Midbrain (tissue), 1 donor: ENCODE measurements at places on chromosomes 6 and 20.

- peak; percentile 53 for DNase-seq
These were observed 14.6 kb upstream of the TP53TG5 start for GRCh38 chr20:45392733-45393132.

- DNase-seq: no peak
These were observed 61.9 kb downstream of the ZHX3 start for GRCh38 chr20:41255655-41256054.

GRCh38 chr6:145809211-145809610, 5.4 kb downstream of the FBXO30 start:
- DNase-seq: no peak

DNA sequence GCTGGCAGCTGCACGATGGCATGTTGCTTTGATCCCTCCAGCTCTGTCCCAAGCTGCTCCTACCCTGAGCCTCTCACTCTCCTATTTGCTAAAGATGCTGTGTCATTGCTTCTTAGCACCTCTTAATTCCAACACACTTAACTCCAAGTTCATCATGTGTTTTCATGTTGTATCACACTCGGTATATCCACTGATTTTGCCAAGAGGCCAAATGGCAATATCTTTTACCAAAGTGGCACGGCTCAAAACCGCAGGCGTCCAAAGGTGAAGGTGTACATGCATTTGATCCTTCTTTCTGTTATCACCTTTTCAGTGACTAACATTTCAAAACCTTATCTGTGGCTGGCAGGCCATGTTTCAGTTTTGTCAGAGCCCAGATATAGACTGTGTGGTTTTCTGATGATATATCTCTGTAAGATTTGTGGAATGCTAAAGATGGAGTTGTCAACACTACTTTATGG, 217.0 kb downstream of the TBX18 start:
- no peak for DNase-seq

DNA sequence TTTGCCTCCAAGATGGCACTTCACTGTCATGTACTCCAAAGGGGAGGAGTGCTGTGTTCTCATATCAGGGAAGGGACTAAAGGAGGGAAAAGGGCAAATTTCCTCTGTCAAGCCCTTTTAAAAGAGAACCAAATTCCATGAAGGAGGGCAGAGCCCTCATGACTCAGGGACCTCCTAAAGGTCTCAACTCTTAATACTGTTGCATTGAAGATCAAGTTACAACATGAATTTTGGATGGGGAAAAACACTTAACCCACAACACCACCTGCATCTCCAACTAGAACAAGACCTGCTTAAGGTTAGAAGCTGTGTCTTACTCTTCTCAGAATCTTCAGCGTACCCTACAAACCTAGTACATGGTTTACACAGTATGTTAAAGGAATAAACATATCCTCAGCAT, 23.7 kb upstream of the FBXO30 start:
- DNase-seq: no peak

- no peak for DNase-seq
These were observed 24.1 kb downstream of the HLA-DRB1 start for GRCh38 chr6:32565511-32565910.

GRCh38 chr6:165925474-165926156, 242.0 kb downstream of the TBXT start:
- no peak for DNase-seq

GRCh38 chr20:10113746-10114145, 79.0 kb downstream of the ANKEF1 start:
- DNase-seq: no peak

DNA sequence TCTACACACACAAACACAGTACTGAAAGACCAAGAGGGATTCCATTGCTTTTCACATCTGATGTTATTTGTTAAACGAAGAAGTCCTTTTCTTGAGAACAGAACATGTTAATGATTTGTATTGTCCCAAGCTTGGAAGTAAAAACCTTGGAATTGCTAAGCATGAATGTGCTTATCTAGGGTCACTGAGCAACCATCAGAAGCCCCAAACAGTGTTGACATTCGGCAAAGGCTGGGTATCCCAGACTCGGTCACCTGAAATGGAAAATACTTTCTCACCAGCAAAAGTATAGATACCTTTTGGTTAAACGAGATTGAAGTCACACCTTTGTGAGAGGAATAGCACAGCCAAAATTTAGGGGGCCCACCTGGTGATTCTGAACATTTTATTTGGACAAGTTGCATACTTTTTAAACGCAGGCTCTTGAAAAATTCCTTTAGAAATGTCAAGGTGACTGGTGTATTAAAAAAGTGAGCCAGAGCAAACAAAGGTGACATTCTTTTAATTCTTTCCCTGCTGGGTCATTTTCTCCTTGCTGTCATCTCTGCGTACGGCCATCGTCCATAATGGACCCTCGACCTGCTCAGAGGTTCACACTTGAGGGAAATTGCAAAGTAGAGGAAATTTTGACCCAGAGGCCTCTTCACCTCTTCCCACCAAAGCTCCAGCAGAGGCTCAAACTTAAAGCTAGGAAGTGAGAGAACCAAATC, 95.8 kb upstream of the FOXA2 start:
- no peak for DNase-seq

DNA sequence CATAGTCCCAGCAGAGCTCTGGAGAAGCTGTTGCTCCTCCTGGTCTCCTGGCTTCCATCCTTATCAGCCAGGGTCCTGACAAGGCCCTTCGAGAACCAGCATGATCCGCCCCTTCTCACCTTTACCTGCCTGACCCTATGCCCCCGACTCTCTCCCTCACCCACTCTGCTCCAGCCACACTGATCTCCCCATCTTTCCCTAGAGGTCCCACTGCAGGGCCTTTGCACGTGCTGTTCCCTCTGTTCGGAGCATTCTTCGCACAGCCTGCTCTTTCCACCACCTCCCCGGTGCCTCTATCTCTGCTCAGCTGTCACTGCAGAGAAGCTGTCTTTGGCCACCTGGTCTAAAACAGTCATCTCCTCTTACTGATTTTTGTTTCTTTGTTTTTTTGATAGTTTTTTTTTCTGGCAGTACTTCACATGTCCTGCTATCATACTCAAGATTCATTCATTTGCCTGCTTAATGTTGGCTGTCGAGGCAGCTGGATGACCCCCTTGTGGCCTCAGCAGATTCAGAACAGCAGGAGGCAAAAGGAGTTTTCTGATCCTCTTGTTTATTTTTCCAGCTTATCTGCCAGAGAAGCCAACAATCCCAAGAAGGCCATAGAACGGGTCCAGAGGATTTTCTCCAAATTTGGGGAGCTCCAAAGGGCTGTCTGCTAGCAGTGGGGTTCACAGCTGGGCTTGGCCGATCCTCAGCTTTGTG, 1.6 kb upstream of the PTGIS start:
- DNase-seq: no peak

GRCh38 chr6:39696986-39697788, 28.0 kb downstream of the KIF6 start:
- DNase-seq: no peak

DNA sequence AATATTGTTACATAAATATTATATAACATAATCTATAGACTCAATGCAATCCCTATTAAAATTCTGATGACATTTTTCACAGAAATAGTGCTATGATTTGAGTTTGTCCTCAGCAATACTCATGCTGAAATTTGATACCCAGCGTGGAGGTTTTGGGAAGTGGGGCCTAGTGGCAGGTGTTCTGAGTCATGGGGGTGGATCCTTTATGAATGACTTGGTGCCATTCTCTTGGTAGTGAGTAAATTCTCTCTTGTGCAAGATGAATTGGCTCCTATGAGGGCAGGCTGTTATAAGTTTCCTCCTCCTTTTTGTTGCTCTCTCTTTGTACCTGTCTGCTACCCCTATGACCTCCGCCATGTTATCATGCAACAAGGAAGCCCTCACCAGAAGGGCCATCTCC, 65.8 kb downstream of the SHPRH start:
- no peak for DNase-seq

DNA sequence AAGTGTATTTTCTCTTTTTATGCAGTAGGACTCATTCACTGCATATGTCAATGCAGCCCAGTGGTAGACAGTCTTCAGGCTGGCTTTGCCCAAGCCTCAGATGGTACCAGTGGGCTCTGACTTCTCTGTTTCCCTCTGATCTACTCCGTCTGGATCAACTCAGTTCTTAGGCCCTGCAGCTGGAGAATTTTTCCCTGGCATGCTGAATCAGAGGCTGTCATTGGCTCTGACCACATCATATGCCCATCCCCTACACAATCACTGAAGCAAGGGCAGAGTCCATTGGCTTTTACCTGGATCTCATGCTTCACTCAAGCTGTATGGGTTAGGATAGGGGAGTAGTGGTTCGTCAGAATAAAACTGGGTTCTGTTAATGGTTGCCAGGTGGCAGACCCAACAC, 57.8 kb downstream of the KIZ start:
- no peak for DNase-seq

DNA sequence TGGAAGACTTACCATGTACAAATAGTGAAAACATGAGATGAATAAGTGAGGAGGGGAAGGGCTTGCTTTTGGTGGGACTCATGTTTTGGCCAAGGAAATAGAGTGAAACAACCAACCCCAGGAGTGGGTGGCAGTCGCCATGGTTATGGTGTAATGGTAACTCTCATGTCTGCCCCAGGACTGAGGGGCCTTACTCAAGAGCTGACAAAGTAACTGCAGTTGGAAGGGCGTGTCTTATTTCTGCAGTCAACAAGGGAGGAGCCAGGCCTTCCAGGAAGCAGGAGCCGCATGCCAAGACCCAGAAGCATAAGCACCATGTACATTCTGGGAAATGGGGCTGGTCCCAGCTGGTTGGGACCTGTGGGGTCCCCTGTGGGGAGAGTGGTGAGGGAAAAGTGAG, 108.5 kb downstream of the UNC5CL start:
- DNase-seq: no peak

- DNase-seq: peak; percentile 55
These were observed 170.6 kb upstream of the AGPAT4 start for GRCh38 chr6:161444464-161444863.

DNA sequence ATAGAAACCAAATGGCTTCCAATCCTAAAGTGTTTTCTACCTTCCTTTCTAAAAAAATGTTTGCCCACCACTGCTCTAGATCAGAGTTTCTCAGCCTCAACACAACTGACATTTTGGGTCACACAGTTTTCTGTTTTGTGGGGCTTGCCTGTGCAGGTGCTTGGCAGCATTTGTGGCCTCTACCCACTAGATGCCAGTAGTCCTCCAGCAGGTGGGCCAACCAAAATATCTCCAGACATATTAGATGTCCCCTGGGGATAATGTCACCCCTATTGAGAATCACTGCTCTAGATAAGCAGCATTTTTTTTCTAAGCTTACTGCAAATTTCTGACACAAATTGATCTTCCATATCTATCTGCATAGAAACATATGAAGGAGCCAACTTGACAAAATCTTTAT, 26.3 kb upstream of the EPM2A start:
- DNase-seq: no peak

DNA sequence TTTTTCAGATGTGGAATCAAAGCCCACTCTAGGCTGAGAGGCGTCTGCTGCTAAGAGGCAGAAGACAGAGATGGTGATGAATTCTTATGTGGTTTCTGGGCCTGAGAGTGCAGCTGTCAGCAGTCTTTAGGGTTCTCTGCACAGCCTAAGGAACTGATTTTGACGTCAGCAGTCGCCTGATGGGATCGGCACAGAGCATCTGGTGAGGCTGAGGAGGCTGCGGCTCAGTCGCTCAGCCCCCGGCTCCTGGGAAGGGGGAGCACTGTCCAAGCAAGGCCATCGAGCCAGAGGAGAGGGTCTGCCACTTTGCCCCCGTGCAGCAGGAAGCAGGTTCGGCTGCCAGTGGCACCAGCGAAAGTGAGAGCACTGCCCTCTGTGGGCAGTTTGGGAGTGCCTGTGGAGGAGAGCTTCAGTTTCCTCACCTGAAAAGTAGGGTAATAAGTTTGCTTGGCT, 92.5 kb downstream of the TCP11 start:
- DNase-seq: peak; percentile 82

GRCh38 chr6:79750806-79751205, 119.7 kb downstream of the SH3BGRL2 start:
- DNase-seq: no peak

DNA sequence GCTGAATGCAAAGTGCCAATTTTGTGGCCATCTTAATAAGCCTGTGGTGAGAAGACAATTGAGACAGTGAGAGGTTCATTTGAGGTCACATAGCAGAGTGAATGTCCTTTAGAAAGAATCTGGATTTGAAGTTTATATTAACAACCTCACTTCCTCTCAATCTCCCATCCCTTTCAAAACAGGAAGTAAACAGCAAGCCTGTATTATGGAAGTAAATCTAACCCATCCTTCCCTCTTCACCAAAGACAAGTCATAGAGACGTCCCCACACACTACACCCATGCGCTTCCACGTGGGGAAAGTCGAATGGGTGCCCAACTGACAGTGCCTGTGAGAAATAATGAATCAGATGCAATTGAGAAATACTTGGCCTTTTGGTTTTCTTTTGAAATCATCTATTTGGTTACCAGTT, 28.8 kb upstream of the CCND3 start:
- no peak for DNase-seq

- no peak for DNase-seq
These were observed 479.4 kb upstream of the JARID2 start for GRCh38 chr6:14766391-14766994.

DNA sequence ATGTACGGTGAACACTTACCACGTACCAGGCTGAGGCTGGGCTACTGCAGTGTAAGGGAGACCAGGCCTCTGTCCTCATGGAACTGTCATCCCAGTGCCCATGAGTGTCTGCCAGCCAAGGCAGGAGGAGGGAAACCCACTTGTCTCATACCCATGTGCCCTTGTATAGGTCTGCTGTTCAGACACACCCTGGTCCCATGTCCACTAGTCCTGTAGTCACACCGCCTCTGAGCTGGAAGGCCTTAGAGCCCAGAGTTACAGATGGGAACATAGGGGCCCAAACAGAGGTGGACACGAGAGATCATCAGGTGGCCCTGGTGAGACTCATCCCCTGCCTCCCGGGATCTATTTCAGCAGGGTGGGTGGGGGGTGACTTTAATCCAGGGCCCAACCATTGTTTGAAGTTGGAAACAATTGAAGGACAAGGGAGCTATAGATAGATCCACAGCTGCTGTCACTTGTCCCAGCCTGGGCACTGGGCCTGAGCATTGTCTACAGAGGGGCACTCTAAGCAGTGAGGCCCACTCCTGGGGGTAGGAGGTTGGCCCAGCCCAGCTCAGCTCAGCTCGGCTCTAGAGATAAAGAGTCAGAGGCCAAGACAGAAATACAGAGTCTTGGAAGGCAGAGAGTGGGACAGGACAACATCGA, 14.6 kb downstream of the MYH7B start:
- peak; percentile 78 for DNase-seq

DNA sequence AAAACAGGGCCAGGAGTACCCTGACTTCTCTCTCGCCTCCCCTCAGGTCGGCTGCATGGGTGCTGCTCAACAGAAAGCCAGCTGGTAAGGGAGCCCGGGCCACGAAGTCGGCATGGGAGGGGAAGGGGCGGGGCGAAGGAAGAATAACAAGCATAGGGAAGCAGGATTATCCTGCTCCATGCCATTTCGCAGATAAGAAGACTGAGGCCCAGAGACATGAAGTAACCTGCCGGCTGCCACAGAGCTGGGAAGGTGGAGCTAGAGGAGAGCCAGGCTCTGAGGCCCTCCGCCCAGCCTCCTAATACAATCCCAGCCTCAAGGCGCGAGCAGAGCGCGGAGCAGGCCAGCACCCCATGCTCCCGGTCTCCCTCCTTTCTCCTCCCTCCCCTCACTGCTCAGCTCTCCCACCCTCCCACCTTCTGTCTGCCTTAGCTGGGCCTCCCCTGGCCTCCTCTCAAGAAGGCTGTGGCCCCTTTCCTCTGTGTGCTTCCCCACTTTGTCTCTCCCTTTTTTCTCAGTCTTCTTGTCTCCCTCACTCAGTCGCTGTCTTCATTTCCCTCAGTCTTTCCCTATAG, 13.2 kb upstream of the HMGA1 start:
- DNase-seq: no peak

- DNase-seq: no peak
These were observed 51.5 kb downstream of the STK4 start for GRCh38 chr20:45017857-45018256.

GRCh38 chr6:35149891-35150566, 8.9 kb upstream of the TCP11 start:
- no peak for DNase-seq
